ENCODE measurements at places on chromosomes 2 and 18.

- DNase-seq, result peak; percentile 67
Measured at GRCh38 chr2:65382776-65383357, 49.5 kb downstream of the SPRED2 start.

GRCh38 chr2:166351319-166351718 lies 24.4 kb downstream of the SCN9A start:
- no peak for DNase-seq

DNA sequence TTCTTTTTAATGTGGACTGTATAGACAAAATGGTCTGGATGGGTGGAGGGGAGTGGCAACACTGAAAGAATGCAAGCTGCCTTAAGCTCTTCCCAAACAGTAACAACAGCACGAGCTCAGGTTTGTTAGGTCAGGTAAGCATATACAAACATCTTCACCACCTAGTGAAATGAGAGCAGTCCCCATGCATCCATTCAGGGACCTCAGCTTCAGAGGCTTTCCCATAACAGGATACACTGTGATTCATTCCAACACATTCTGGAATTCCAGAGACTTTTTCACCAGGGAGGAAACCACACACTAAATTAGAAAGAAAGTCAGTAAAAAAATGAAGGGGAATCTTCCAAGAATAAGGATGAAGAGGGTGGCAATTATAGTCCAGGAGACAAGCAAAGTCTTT lies 50.4 kb upstream of the BZW1 start:
- DNase-seq, result no peak

DNA sequence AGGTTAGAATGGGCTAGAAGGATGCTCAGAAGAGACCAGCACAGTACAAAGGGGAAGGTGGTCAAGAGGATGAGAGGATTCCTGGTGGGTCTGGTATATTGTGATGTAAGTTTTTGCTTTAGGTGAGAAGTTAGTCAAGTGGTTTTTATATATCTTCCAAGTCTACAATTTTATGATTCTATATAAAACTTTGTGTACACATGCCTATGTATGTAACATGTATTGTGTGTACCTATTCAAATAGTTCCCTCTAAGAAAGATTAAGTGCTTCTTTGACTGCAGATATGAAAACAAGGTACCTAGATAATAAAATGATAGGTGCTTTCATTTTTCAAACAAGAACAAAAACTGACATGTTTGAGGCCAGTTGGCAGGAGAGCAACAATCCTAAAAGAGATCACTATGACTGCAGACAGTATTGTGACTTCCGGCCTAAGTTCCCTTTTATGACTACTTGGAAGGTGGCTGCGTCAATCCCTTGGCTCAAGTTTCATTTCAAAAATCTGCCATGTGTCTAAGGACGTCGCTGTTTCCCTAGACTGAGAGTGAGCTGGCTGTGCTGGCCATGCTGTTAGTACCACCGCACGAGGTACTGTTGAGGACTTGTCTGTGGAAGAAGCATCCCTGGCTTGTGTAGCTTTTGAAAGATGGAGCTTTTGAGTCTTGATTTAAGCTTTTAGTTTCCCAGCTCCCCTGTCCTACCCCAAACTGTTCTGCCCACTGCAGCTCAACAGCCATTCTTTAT lies 123.1 kb downstream of the PRPF40A start:
- DNase-seq, result peak; percentile 15

- no peak for DNase-seq
Measured at GRCh38 chr18:74571895-74572680, 25.6 kb upstream of the ZNF407 start.

DNA sequence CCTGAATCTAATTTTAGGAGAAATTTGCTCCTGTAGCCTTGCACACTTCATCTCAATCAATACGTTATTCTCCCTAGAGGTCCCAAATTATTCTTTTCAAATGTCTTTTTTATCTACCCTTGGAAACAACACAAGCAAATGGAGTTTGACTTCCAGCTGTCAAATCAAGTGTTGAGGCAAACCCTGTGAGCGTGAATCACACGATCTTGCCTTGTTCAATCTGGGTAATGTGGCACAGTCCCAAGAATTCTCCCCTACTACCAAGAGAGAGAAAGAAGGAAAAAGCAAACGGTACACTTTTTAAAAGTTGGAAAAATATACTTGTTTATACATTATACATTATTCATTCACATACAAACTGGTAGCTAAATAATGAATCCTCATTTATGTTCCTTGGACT lies 2035.3 kb upstream of the CELF4 start:
- no peak for DNase-seq

DNA sequence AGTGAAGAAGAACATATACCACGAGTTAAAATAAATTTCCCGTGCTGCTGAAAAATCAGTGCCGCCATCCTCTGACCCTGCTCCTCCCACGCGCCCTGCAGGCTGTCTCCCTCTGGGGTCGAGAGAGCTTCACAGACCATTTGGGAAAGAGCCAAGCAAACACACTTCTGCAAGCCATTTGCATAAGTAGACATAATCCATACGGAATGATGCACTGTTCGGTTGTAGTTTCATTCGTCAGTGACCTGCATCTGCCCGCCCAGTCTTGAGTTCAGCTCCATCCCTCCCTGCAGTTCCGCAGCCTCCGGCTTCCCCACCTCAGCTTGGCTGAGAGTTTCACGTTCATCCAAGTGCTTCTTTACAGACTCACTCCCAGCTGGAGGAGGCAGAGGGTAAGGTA lies 69.6 kb downstream of the TRAPPC12 start:
- DNase-seq, result no peak

DNA sequence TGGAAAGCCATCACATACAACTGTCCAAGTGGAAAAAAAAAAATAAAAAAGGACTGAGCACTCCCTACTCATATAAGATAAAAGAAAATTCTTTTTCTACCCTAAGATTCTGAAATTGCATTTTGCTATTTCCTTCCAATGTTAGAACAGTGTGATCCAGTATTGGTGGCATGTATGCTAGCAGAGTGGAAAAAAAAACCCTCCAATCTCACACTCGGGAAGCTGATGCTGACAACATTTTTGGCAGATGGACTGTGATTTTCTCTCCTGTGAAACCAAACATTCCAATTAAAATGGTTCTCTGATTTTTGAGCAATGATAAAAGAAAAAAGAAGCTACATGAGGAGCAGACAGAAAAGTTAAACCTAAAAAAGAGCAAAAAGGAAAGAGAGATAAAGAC lies 419.8 kb downstream of the DPP10 start:
- DNase-seq, result no peak

DNA sequence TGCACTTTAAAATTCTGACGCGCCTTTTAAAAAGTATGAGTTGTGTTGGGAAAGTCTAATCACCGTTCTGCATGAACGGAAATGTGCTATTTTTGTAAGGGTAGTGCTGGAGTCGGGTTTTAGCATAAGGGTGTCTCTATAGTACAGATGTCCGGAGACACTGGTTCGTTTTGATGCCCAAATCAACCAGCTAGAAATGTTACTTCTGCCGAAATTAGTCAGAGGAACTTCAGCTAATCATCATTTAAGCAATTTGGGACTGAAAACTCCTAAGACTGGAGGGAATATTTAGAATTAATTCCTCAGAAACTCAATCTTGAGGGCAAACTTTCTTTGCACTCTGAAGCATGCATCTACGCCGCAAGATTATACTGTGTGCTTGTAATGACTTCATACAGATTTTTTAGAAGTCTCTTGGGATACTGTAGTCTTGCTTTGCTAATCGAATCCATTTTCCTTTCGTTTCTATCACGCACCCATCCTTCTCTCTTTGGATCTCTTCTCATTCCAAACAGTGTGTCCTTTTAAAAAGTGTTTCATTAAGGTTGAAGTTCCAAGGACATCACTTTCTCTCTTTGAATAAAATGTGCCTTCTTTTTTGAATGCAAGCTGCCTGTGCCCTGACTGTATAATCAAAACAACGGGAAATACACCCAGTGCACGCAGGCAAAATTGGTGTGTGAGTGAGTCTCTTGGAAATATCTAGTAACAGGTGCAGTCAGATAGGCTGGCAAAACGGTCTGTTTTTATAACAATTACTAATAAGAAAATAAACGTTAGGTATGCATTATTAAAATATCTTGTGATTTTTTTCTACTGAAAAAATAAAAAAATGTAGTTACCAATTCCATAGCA lies 270.9 kb upstream of the TCF4 start:
- no peak for DNase-seq

DNA sequence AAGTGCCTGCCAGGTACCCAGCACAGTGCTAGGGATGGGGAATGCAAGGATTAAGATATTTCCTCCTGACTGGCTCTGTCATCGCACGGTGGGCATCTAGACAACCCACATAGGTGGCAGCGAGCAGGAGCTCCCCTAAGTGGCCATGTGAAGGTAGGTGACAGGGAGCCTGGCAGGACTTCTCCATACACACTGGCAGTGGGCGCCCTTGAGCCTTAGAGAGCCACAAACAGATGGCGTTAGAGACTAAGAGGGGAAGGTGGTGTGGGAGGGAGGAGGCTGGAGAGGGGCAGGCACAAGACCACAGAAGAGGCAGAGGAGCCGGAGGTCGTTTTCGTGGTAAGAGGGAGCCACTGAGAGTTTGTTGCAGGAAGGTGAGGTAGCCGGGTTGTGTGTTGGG lies 15.2 kb downstream of the PRELID3A start:
- no peak for DNase-seq

DNA sequence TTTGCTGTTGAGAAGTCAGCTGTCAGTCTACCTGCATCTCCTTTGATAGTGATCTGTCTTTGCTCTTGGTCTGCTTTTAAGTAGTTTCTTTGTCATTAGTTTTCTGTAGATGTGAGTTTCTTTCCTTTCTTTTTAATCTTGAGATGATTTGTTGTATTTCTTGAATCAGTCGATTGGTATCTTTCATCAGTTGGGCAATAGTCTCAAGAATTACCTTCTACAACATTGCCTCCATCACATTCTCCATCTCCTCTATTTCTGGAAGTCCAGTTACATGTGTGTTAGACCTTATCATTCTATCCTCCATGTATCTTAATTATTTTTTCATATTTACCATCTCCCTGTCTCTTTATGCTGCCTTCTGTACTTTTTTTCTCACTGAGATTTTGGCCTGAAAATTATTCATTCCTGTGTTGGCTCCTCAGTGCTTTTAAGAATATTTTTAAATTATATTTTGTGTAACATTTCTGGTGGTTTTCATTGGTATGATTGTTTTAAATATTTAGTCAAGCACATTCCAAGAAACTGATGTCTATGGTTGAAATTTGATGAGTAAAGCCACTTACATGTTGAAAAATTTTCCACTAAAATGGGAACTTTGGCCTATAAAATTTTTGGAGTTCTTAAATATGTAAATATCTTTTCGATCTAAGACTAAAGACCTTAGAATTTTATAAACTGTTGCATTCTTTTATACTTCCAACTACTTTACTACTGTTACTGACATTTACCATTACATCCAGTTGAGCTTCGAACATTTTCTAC lies 239.5 kb upstream of the MGAT5 start:
- no peak for DNase-seq

GRCh38 chr2:37143974-37144373 lies 12.8 kb downstream of the EIF2AK2 start:
- no peak for DNase-seq

GRCh38 chr18:7512990-7513389 lies 54.1 kb upstream of the PTPRM start:
- no peak for DNase-seq

- no peak for DNase-seq
Measured at GRCh38 chr18:54867131-54867530, 38.9 kb downstream of the RAB27B start.

DNA sequence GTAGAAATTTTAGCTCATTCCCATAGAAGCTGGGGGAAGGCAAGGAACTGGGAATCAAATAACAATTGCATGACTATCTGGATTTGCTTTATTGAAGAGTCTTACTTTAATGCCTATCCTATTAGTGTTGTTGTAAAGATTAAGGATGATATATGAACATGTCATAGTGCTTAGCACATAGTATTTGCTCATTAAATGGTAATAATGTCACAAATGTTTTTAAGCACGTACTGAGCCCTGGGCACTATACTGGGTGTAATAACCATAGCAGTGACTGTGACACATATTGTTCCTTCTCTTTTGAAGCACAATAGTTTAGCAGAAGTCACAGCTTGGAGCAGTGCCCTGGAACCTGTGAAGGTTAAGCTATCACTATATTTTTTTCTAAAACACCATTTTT lies 47.2 kb upstream of the DTNB start:
- DNase-seq, result no peak

- no peak for DNase-seq
Measured at GRCh38 chr18:79487801-79488201, 92.1 kb downstream of the NFATC1 start.

DNA sequence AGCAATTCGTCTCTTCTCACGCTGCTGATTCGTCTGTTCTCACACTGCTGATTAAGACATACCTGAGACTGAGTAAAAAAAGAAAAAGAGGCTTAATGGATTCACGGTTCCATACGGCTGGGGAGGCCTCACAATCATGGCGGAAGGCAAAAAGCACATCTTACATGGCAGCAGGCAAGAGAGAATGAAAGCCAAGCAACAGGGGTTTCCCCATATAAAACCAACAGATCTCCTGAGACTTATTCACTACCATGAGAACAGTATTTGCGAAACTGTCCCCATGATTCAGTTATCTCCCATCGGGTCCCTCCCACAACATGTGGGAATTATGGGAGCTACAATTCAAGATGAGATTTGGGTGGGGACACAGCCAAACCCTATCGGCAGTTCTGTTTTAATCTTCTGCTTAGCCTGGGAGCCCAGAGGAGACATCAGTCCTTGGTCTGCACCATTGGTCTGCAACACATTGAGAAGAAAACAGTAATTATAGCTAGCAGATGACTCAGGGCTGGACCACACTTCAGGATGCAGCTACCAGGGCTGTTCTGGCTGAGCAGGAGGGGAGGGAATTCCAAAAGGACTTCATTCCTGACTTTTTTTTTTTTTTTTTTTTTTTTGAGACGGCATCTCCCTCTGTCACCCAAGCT lies 69.4 kb downstream of the CABLES1 start:
- DNase-seq, result no peak

GRCh38 chr2:24920809-24921441 lies 888 bp upstream of the ADCY3 start:
- DNase-seq, result peak; percentile 22

GRCh38 chr2:118059919-118060478 lies 28.3 kb upstream of the INSIG2 start:
- DNase-seq, result no peak

DNA sequence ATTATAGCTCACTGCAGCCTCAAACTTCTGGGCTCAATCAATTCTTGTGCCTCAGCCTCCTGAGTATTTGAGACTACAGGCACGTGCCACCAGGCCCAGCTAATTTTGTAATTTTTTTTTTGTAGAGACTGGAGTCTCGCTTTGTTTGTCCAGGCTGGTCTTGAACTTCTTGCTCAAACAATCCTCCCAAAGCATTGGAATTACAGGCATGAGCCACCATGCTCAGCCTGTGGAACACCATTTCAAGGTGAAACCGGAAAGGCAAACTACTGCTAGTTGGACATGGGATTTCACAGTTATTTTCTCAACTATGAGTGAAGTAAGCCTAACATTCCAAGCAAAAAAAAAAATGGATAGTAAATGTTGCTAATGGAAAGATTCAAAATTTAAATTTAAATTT lies 20.9 kb upstream of the TGIF1 start:
- DNase-seq, result no peak

DNA sequence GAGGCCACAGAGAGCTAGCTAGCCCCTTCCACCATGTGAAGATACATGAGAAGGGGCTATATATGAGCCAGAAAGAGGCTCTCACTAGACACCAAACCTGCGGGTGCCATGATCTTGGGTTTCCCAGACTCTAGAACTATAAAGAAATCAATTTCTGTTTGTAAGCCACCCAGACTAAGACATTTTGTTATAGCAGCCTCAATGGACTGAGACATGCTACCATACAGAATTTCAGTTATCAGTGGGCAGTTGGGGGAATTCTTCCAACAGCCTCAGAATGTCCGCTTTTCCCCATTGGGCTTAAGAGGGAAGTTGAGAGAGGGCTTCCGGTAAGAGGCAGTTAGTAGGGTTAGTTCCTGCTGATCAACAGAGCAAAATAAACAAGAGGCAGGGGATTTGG lies 39.2 kb downstream of the TNP1 start:
- DNase-seq, result no peak

All from CD4-positive, alpha-beta T cell treated with Interleukin-17A for 1 hour (primary cell).